Glutamatergic neuron (in vitro differentiated cells): ENCODE measurements at places on chromosomes 3 and 15. TPM values are rescaled to one million over a fixed set of nuclear protein-coding genes. Genes with fewer than 3 reads are reported as not detected.

GRCh38 chr3:70597312-70597711, 284.9 kb upstream of the MDFIC2 start:
- H3K27me3 ChIP-seq = no peaks in the 10 kb centered on the region
- H3K4me1 ChIP-seq = no peaks in the 10 kb centered on the region
- DNase-seq = no peak
- no peaks in the 10 kb centered on the region for H3K36me3 ChIP-seq
- H3K4me3 ChIP-seq = no peak overlapping the region
- H3K27ac ChIP-seq = no peak overlapping the region

DNA sequence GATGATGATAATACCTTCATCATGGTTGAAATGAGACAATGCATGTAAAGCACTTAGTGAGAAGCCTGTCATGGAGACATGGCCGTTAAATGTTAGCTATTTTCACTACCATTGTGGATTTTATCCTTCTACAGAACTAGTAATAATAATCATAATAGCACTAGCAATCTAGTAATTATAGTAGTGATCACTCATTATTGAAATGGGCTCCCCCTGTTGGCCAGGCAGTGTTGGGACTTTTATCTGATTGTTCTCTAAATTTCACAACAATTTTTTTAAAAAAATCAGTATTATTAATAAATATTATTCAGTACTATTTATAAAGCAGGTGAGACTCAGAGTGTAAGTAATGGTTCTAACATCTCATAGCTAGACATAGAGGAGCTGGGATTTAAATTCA, 396.3 kb downstream of the IL5RA start:
- H3K4me1 ChIP-seq = no peaks in the 10 kb centered on the region
- H3K27ac ChIP-seq = no peak overlapping the region
- no peaks in the 10 kb centered on the region for H3K36me3 ChIP-seq
- DNase-seq = no peak
- no peak overlapping the region for H3K4me3 ChIP-seq

GRCh38 chr15:94792196-94792595, 560.8 kb downstream of the MCTP2 start:
- no peak overlapping the region for H3K4me3 ChIP-seq
- H3K4me1 ChIP-seq = peaks cover 2% of the 10 kb centered on the region
- H3K36me3 ChIP-seq = no peaks in the 10 kb centered on the region
- no peak for DNase-seq
- H3K27ac ChIP-seq = no peak overlapping the region

GRCh38 chr3:127744253-127744815, 71.6 kb downstream of the ABTB1 start:
- H3K27ac ChIP-seq = peak overlapping the region; percentile 67
- no peaks in the 10 kb centered on the region for H3K36me3 ChIP-seq

DNA sequence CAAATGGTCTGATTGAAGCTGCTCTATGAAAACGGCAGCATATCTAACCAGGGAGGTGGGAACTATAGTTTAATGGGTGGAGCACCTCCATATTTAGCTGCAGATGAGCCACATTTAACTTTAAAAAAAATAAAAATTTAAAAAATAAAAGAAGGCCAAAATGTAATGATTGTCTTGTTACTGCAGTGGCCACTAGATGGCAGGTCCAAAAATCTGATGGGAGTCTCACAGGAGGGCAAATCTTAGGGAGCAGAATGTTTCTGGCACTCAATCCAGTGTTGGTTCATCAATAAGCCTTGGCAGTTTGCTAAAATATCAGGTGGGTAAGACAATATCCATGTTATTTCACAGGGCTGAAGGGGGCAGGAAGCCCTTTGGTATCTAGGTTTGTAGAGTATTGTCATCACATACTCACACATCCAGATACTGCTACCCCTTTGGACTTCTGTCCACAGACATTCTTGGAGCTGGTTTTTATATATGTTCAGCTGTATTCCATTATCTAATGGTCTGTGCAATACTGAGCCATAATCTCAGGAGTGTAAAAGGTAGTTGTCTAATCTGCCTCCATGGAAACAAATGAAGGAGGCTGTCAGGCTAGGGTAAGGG, 233.3 kb downstream of the TIGIT start:
- H3K4me1 ChIP-seq = no peaks in the 10 kb centered on the region
- H3K27ac ChIP-seq = no peak overlapping the region
- H3K27me3 ChIP-seq = no peaks in the 10 kb centered on the region
- no peaks in the 10 kb centered on the region for H3K36me3 ChIP-seq
- no peak for DNase-seq
- no peak overlapping the region for H3K4me3 ChIP-seq

DNA sequence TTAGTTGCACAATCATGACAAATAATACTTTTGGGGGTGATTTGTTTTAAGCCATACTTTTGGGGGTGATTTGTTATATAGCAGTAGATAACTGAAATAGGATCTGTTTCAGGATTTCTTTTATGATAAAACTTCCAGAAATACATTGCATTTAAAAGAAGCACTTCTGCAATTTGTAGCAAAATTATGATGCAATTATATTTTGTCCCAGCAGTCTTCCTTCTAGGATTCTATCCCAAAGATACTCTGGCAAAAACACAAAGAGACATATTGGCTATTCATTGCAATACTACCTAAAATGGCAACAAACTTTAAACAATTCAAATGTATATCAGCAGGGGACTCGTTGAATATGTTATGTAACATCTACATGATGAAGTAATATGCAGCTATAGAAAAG, 78.9 kb upstream of the ANKRD28 start:
- H3K4me3 ChIP-seq = no peak overlapping the region
- H3K27ac ChIP-seq = no peak overlapping the region
- H3K36me3 ChIP-seq = peaks cover 13% of the 10 kb centered on the region
- peaks cover 2% of the 10 kb centered on the region for H3K27me3 ChIP-seq

DNA sequence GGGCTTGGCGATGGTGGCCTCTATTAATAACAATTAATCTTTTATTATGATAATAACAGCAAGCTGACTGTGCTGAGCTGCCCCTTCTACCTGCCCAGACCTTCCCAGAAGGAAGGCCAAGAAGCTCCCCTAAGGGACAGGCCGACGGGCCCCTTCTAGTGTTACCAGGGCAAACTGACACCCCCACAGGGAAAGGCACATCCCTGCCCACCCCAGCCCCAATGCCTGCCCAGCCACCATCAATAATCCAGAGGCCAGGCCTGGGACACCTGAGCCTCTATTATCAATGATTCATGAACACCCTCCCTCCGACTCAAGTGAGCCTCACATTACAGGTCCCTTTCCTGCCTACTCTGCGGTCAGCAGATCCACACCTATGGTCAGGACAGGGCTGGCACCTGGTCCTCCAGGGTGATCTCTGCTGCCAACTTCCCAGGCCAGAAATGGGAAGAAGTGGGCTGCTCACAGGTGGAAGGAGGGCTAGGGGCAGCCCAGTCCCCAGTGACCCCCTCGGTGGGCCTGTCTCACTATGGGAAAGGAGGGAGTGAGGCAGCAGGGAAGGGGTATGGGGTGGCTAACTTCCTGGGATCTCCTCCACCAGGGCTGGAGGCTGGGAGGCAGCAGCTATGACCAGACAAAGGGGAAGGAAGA, 1.8 kb downstream of the TWF2 start:
- peaks cover 20% of the 10 kb centered on the region for H3K27me3 ChIP-seq
- H3K36me3 ChIP-seq = no peaks in the 10 kb centered on the region
- no peak for DNase-seq
- H3K27ac ChIP-seq = no peak overlapping the region
- peak overlapping the region; percentile 98 for H3K4me3 ChIP-seq
- peaks cover 23% of the 10 kb centered on the region for H3K4me1 ChIP-seq

DNA sequence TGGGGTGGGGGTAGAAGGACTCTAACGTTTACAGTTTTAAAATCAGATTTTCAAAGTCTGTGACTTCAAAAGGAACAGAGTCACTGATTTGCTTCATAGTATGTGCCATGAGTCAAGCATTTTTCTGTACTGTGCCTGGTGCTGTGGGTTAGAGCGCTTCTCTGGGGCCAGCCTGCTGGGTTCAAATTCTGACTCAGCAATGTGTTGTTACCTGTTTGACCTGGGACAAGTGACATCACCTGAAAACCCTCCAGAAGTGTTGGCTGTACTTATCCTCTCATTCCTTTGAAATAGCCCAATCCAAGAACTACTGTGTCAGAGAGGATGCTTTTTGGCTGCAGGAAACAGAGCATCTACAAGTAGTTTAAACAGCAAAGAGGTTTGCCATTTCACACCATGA, 101.7 kb downstream of the LSM3 start:
- H3K4me1 ChIP-seq = peaks cover 17% of the 10 kb centered on the region
- no peak for DNase-seq
- peaks cover 9% of the 10 kb centered on the region for H3K27me3 ChIP-seq
- no peak overlapping the region for H3K27ac ChIP-seq
- no peaks in the 10 kb centered on the region for H3K36me3 ChIP-seq

- H3K27me3 ChIP-seq = peaks cover 1% of the 10 kb centered on the region
- H3K36me3 ChIP-seq = no peaks in the 10 kb centered on the region
- H3K27ac ChIP-seq = no peak overlapping the region
- H3K4me3 ChIP-seq = no peak overlapping the region
- H3K4me1 ChIP-seq = no peaks in the 10 kb centered on the region
Observed at GRCh38 chr3:83514130-83514914, 1444.5 kb upstream of the CADM2 start.

- H3K4me3 ChIP-seq = no peak overlapping the region
- H3K36me3 ChIP-seq = peaks cover 4% of the 10 kb centered on the region
- no peak overlapping the region for H3K27ac ChIP-seq
- no peak for DNase-seq
- peaks cover 5% of the 10 kb centered on the region for H3K27me3 ChIP-seq
Observed at GRCh38 chr3:168952551-168952950, 711.0 kb downstream of the MECOM start.

- H3K27me3 ChIP-seq = no peaks in the 10 kb centered on the region
- H3K27ac ChIP-seq = no peak overlapping the region
- H3K36me3 ChIP-seq = no peaks in the 10 kb centered on the region
- H3K4me3 ChIP-seq = no peak overlapping the region
- DNase-seq = no peak
Observed at GRCh38 chr3:31184261-31185061, 290.0 kb upstream of the GADL1 start.

DNA sequence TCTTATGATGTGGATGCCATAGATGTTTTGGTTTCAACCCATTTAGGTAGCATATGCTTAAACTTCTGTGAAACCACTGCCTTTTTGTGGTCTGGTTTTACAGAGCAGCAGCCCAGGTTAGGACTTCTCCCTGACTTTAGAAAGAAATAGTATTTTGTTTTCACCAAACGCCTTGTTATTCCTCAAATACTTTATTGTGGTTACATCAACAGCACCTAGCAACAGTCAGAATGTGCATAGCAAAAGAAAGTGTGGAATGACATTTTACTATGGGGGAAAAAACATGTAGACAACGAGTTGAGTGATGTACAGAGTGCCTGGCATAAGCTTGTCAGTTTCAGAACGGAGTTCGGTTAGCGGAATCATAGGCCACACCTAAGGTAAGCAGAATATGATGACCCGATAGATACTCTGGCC, 159.2 kb downstream of the TPRG1 start:
- DNase-seq = no peak
- H3K4me1 ChIP-seq = no peaks in the 10 kb centered on the region
- no peak overlapping the region for H3K27ac ChIP-seq
- no peaks in the 10 kb centered on the region for H3K36me3 ChIP-seq
- H3K4me3 ChIP-seq = no peak overlapping the region

GRCh38 chr15:47437491-47437890, 279.8 kb upstream of the SEMA6D start:
- no peaks in the 10 kb centered on the region for H3K36me3 ChIP-seq
- no peak overlapping the region for H3K4me3 ChIP-seq
- H3K4me1 ChIP-seq = peaks cover 35% of the 10 kb centered on the region

DNA sequence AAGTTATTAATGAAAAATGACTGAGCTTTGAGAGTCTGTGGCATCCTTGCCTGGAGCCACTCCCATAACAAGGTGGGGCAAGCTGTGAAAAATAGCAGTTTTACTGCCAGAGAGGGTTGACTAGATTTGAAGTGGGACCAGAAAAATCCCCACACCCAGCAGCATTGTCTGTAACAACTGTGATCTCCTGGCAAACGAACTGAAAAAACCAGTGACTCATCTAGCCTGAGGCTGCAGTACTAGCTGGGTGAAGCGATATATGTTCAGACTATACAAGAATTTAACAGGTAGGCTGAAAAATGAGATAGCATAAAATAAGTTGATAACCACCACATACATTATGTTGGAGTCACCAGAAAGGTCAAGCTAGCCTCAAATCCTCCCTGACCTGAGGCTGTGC, 64.0 kb downstream of the DPH6 start:
- H3K36me3 ChIP-seq = peaks cover 11% of the 10 kb centered on the region
- peaks cover 7% of the 10 kb centered on the region for H3K4me1 ChIP-seq
- H3K27me3 ChIP-seq = peaks cover 4% of the 10 kb centered on the region
- H3K27ac ChIP-seq = no peak overlapping the region
- no peak overlapping the region for H3K4me3 ChIP-seq
- DNase-seq = no peak

- H3K4me3 ChIP-seq = no peak overlapping the region
- no peak overlapping the region for H3K27ac ChIP-seq
- peaks cover 3% of the 10 kb centered on the region for H3K4me1 ChIP-seq
- peaks cover 13% of the 10 kb centered on the region for H3K27me3 ChIP-seq
Observed at GRCh38 chr3:119808843-119809242, 26.9 kb downstream of the NR1I2 start.

GRCh38 chr3:16254916-16255315, 9.8 kb downstream of the DPH3 start:
- no peak overlapping the region for H3K4me3 ChIP-seq
- H3K36me3 ChIP-seq = no peaks in the 10 kb centered on the region
- H3K27me3 ChIP-seq = no peaks in the 10 kb centered on the region
- H3K27ac ChIP-seq = no peak overlapping the region
- DNase-seq = no peak

DNA sequence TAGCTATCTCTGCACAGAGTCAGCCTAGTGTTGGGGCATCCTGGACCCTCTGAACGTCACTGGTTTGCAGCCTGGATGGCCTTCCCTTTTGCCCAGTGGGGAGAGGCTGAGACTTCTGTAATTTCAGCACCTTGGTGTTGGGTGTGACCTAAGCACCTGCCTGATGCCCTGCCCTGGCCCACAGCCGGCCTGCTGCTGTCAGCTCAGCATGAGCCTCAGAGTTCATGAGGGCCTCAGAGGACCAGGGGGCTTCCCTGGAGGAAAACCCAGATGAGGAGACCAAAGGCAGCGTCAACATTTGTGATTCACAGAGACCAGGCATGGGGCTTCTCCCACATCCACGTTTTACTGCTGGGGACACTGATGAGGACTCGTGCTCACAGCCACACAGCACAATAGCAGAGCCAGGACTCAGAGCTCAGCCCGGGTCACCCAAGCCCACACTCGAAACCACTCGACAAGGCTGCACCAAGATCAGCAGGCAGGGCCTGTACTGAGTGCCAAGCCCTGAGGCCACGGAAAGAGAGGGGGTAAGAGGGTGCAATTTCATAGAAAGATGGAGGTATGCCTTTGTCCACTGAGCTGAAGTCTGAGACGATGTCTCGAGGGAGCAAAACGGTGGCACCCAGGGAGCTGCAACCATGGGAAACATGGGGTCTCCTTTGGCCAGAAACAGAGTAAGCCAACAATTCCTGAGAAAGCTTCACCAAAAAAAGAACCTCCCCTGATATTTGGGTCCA, 9.9 kb upstream of the GP9 start:
- H3K4me1 ChIP-seq = no peaks in the 10 kb centered on the region
- peaks cover 12% of the 10 kb centered on the region for H3K36me3 ChIP-seq
- DNase-seq = no peak
- peaks cover 5% of the 10 kb centered on the region for H3K27me3 ChIP-seq

The IDH3A gene
- 40.2 TPM for total RNA-seq

The SMCO1 gene
- total RNA-seq = not detected

The ARHGEF26 gene
- total RNA-seq = 4.4 TPM

The MKRN3 gene
- total RNA-seq = 1.4 TPM

The WNT7A gene
- total RNA-seq = not detected

The NDN gene
- 115 TPM for total RNA-seq

The TNFSF10 gene
- not detected for total RNA-seq
